ENCODE measurements at places on chromosomes 3 and 15. TPM values are rescaled to one million over a fixed set of nuclear protein-coding genes. Genes with fewer than 3 reads are reported as not detected.

Gene SNX33
- polyA plus RNA-seq, result 18.7 TPM

Gene TICRR
- polyA plus RNA-seq, result 17.9 TPM

Gene TM4SF4
- polyA plus RNA-seq, result 1.9 TPM

Gene ATP13A3
- 124 TPM for polyA plus RNA-seq

Gene IMPG2
- polyA plus RNA-seq, result 0.76 TPM

Gene ZPLD1
- 0.60 TPM for polyA plus RNA-seq

Gene TBC1D5
- 52.2 TPM for polyA plus RNA-seq

Gene VGLL3
- 5.0 TPM for polyA plus RNA-seq

Gene LMAN1L
- polyA plus RNA-seq, result not detected

Gene PCLAF
- 54.7 TPM for polyA plus RNA-seq

Gene CPNE9
- polyA plus RNA-seq, result not detected
